ENCODE measurements at places on chromosomes 16 and 17. TPM values are rescaled to one million over a fixed set of nuclear protein-coding genes. Genes with fewer than 3 reads are reported as not detected.

DNA sequence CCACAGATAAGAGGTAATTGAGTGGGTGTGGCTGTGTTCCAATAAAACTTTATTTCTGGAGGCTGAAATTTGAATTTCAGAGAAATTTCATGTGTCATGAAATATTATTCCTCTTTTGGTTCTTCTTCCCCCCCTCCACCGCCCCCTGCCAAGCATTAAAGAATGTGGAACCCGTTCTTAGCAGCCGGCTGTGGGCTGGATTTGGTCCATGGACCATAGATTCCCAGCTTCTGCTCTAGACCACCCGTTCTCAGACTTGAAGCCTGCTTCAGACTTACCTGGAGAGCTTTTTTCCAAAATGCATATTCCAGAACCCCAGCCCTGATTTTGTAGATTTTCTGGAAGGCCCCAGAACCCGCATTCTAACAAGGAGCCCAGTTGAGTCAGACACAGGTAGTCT, 15.1 kb upstream of the LASP1NB start:
- DNase-seq: no peak

NOL3 gene
- total RNA-seq: 17.5 TPM

DNA sequence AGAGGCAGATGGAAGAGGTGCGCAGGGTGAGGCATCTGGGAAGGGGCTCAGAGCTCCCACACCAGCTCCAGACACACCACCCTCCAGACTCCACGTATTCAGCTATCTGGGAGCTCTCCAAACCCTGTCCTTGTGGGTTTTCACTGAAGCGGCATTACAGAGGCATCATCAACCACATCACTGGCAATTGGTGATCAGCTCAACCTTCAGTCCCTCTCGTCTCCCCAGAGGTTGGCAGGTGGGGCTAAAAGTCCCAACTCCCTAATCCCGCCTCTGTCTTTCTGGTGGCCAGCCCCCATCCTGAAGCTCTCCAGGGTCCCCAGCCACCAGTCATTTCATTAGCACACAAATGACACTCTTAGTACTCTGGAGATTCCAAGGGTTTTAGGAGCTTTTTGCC, 123.9 kb downstream of the KCNJ12 start:
- H3K4me3 ChIP-seq: no peak overlapping the region
- no peak for DNase-seq
- no peaks in the 10 kb centered on the region for H3K36me3 ChIP-seq
- no peak overlapping the region for H3K27ac ChIP-seq
- H3K4me1 ChIP-seq: no peaks in the 10 kb centered on the region

MEIOB gene
- not detected for total RNA-seq

DNA sequence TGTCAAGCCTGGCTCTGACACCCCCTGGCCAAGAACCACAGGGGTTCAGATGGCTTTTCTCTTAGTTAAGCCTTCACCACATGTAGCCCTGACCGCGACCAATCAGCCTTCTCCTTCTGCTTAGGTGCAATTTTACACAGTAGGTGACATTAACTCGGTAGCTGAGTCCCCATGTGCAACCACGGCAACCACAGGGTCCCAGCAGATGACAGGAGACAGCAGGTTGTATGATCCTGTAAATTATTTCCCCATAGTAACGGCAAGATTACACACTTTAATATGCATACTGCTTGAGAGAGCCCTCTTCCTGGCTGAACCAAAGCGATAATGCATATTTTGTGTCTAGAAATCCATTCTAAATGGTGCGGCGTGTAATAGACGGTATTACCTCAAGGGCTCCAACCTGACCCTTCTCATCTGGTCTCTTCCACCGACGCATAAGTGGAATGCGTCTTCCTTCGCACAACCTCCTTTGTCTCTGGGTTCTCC, 458.7 kb upstream of the ZFHX3 start:
- H3K36me3 ChIP-seq: no peaks in the 10 kb centered on the region
- H3K27me3 ChIP-seq: peaks cover 12% of the 10 kb centered on the region
- H3K4me3 ChIP-seq: no peak overlapping the region
- H3K4me1 ChIP-seq: peaks cover 15% of the 10 kb centered on the region
- H3K27ac ChIP-seq: no peak overlapping the region
